Smooth muscle cell of bladder (primary cell): ENCODE measurements at places on chromosomes 2 and 18. TPM values are rescaled to one million over a fixed set of nuclear protein-coding genes. Genes with fewer than 3 reads are reported as not detected.

The TSN gene
- total RNA-seq: 30.9 and 40.5 TPM in 2 replicates

The ZEB2 gene
- 39.4 and 41.1 TPM in 2 replicates for total RNA-seq

The NEURL3 gene
- total RNA-seq: not detected in 2 replicates

The GKN1 gene
- not detected in 2 replicates for total RNA-seq

The ITPRIPL1 gene
- 0.43 and 0.74 TPM in 2 replicates for total RNA-seq

The ARHGAP28 gene
- total RNA-seq: 1.5 and 10.5 TPM in 2 replicates
